Stomach (tissue), 19 donors: ENCODE measurements at places on chromosomes 16 and 17. TPM values are rescaled to one million over a fixed set of nuclear protein-coding genes. Genes with fewer than 3 reads are reported as not detected.
A peak's percentile ranks its signal among the peaks of the same experiment; 100 is the strongest.

GRCh38 chr17:6072157-6072556, 2.0 kb downstream of the WSCD1 start:
- no peaks in the 10 kb centered on the region for H3K27me3 ChIP-seq
- peaks cover 27% of the 10 kb centered on the region for H3K4me1 ChIP-seq
- H3K4me3 ChIP-seq, result no peak overlapping the region
- no peak overlapping the region for H3K27ac ChIP-seq
- no peak for DNase-seq
- H3K36me3 ChIP-seq, result no peaks in the 10 kb centered on the region

GRCh38 chr16:57013902-57014301, 24.5 kb downstream of the NLRC5 start:
- H3K36me3 ChIP-seq, result peaks cover 22% of the 10 kb centered on the region
- no peaks in the 10 kb centered on the region for H3K27me3 ChIP-seq
- peaks cover 8% of the 10 kb centered on the region for H3K4me1 ChIP-seq
- DNase-seq, result no peak
- H3K4me3 ChIP-seq, result no peak overlapping the region

- DNase-seq, result no peak
- H3K27me3 ChIP-seq, result no peaks in the 10 kb centered on the region
- H3K4me3 ChIP-seq, result no peak overlapping the region
- H3K27ac ChIP-seq, result no peak overlapping the region
- no peaks in the 10 kb centered on the region for H3K4me1 ChIP-seq
These were observed 6.2 kb upstream of the ABCA8 start for GRCh38 chr17:68961214-68961882.

- no peaks in the 10 kb centered on the region for H3K36me3 ChIP-seq
- H3K27me3 ChIP-seq, result peaks cover 92% of the 10 kb centered on the region
- peak overlapping the region; percentile 50 for H3K4me3 ChIP-seq
- H3K27ac ChIP-seq, result no peak overlapping the region
- H3K4me1 ChIP-seq, result peaks cover 47% of the 10 kb centered on the region
These were observed 424 bp downstream of the YBX2 start for GRCh38 chr17:7293816-7294613.

GRCh38 chr16:50425648-50426047, 56.9 kb upstream of the BRD7 start:
- no peaks in the 10 kb centered on the region for H3K4me1 ChIP-seq
- no peak overlapping the region for H3K4me3 ChIP-seq
- H3K27ac ChIP-seq, result no peak overlapping the region
- DNase-seq, result no peak

- H3K4me3 ChIP-seq, result no peak overlapping the region
- peaks cover 2% of the 10 kb centered on the region for H3K4me1 ChIP-seq
- H3K27me3 ChIP-seq, result no peaks in the 10 kb centered on the region
These were observed 20.2 kb downstream of the ABR start for GRCh38 chr17:1159431-1160180.

DNA sequence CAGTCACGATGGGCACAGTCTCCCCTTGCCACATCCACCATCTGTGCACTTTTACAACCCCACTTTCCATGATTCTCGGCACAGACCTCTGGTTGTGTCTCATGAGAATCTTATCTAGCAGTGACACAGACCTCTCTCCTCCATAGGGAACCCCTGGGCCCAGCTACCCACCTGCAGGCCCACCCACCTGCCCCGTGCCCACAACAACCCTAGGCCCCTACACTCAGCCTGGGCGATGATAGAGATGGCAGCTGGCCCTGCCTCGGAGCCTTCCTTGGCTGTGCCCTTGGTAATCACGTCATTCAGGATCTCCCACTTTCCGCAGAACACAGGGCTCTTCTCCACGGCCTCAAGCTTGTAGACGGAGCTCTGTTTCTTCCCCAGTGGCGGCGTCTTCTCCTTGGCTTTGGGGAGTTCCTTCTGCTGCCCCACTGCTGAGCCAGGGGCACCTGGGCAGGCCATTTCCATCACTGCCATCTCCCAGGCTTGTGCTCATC, 26.5 kb downstream of the MAP3K14 start:
- peaks cover 91% of the 10 kb centered on the region for H3K4me1 ChIP-seq
- no peak for DNase-seq
- no peak overlapping the region for H3K4me3 ChIP-seq

DNA sequence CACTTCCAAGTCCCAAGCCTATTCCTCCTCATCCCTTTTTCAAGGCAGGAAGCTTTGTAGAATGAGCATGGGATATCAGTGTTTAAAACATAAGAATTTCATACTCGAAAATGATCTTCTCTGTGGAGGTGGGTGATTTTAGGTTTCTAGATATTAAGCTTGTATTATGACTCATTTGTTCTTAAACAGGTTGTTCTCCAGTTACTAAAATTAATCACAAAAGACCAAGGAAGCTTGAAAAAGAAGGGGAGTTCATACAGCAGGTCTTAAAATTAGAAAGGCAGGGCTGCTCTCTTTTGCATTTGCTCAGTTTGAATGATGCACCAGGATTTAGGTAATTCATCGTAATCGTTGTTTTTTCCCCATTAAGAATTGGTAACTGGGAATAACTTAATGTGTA, 208.7 kb downstream of the PRKCA start:
- no peaks in the 10 kb centered on the region for H3K36me3 ChIP-seq
- H3K27me3 ChIP-seq, result no peaks in the 10 kb centered on the region
- no peak overlapping the region for H3K27ac ChIP-seq
- H3K4me1 ChIP-seq, result peaks cover 38% of the 10 kb centered on the region
- no peak overlapping the region for H3K4me3 ChIP-seq

DNA sequence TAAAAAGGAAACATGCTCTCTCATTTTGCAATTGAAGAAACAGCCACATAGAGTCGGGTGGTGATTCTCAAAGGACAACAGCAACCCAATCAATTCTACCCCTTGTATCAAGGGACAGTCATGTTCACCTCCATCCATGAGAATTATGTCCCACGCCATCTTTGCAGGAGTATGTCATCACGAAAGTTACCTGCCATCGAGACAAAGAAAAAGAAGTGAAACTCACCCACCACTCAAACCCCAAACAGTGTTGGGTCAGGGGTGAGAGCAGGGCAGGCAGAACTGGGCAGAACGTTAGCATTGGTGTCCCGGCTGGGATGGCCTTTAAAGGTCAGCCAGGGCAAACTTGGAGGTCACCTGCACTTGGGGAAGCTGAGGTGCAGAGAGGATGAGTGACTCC, 24.2 kb upstream of the HNF1B start:
- H3K36me3 ChIP-seq, result no peaks in the 10 kb centered on the region
- no peak for DNase-seq
- no peak overlapping the region for H3K27ac ChIP-seq
- no peak overlapping the region for H3K4me3 ChIP-seq
- H3K27me3 ChIP-seq, result no peaks in the 10 kb centered on the region

DNA sequence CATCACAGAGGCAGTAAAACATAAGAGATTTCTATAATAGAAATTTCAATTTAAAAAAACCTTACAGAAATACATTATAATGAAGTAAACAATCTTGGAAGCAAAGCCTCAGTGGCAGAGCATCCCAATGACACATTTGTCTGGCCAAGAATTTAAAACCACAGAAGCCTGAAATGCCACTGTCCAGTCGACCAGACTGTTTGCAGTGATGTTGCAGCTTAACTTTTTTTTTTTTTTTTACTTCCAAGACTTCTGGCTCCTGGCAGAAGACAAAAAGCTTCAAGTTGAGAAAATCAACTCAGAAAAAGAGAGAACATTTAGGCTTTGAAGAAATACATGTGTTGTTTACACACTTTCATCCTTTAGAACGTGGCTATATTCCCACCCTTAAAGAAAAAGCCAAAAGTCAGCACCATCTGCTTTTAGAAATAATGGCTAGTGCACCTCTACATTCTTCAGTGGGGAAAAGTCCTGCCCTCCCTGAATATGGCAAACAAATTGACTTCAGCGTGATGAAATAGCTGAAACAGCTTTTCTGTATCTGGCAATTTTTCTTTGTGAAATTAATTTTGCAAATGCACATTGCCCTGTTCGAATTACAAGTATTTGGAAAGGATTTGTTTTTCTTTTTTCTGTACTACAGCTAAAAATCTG, 205.5 kb upstream of the MON1B start:
- no peaks in the 10 kb centered on the region for H3K36me3 ChIP-seq
- no peak for DNase-seq
- H3K4me3 ChIP-seq, result no peak overlapping the region
- H3K4me1 ChIP-seq, result no peaks in the 10 kb centered on the region
- H3K27ac ChIP-seq, result no peak overlapping the region

DNA sequence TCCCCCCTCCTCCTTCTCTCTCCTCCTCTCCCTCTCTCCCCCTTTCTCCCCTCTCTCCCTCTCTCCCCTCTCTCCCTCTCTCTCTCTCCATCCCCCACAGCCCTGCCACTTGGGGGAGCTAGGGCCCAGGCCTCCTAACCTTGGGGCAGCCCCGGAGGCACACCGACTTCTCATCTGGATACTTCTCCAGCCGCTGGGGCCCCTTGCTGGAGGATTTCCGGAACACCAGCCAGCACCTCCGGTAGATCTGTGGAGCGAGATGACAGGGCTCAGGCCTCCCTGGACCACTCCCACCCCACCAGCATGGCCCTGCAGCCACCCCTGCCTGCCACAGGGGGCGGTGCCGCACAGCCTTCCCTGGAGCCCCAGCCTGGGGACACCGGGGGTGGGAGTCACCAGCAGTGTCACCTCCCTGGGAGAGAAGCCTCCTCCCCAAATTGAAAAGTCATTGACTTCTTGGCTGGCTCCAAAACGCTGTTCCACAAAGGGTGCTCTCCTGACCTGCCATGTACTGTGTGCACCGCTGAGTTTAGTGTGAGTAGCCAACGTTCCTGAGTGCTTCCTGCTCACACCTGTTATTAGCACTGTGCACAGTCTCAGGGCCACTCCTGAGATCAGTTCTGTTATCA, 10.5 kb downstream of the DOK4 start:
- H3K27me3 ChIP-seq, result no peaks in the 10 kb centered on the region
- peaks cover 53% of the 10 kb centered on the region for H3K4me1 ChIP-seq

GRCh38 chr16:85123891-85124635, 11.8 kb upstream of the CIBAR2 start:
- no peaks in the 10 kb centered on the region for H3K27me3 ChIP-seq
- H3K36me3 ChIP-seq, result no peaks in the 10 kb centered on the region
- H3K4me3 ChIP-seq, result no peak overlapping the region

GRCh38 chr17:70717042-70717441, 547.7 kb downstream of the KCNJ2 start:
- H3K27me3 ChIP-seq, result no peaks in the 10 kb centered on the region
- no peak for DNase-seq
- no peak overlapping the region for H3K4me3 ChIP-seq

Gene HOXB2
- 7.8 TPM for total RNA-seq

Gene UTP4
- total RNA-seq, result 68.8 TPM

Gene CCL7
- total RNA-seq, result not detected

Gene ABAT
- total RNA-seq, result 10.3 TPM

Gene KRT15
- total RNA-seq, result 2.3 TPM
